Thyroid gland (tissue), 4 donors: ENCODE measurements at places on chromosomes 1 and 21. TPM values are rescaled to one million over a fixed set of nuclear protein-coding genes. Genes with fewer than 3 reads are reported as not detected.

DNA sequence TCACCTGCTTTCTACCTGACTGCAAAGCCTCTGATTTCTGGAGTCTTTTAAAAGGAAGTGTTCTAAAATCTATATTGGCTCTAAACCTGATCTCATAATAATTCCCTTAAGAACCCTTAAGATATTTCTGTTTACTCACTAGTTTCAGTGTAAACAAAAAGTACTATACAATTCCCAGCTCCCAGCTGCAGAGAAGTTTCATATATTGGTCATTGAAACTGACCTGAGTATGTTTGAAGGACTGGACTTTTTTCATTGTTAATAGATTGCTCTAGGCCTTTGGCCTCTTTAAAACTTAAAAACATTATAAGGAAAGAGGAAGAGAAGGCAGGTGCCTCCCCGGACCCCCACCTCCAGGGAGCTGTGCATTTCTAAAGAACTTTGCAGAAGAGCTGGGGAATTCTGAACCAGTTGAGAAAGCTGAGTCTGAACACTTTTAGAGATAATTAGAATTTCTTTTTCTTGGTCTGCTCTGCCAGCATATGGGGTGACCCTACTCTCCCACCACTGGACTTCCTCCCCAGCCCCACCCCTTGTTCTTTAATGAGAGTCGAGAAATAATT, 23.7 kb downstream of the CLIC6 start:
- no peak for DNase-seq

- DNase-seq = no peak
Measured at GRCh38 chr1:85027242-85027983, 20.9 kb downstream of the MCOLN3 start.

TRAF3IP3 gene
- total RNA-seq = 0.93 TPM

DNA sequence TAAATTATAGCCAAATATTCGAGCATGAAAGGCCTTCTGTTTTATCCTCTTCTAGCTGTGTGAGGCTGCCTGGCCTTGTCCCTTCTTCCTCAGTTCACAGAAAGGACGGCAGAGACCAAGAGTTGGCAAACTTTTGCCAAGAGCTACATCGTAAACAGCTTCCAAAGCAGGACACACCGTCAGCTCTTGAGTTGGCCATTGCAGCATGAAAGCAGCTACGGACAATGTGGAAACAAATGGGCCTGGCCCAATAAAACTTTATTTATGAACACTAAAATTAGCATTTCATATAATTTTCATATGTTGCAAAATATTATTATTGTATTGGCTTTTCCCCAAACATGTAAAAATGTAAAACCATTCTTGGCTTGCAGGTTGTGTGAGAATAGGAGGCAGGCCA, 10.7 kb downstream of the C21orf58 start:
- DNase-seq = no peak

DNA sequence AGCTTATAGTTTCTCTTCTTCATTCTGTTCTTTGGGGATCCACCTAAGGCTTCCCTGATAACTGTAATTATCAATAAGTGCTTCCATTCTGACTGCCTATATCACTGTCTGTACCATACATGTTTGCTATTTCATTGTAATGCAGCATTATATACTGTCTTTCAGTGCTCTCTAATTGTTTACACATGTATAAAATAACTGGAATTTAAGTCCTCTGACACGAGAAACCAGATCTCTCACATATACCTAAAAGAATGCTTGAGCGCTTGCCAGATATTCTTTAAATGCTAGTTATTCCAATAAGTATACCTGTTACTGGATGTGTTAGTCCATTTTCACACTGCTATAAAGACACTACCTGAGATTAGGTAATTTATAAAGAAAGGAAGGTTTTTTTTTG, 34.7 kb downstream of the CELF3 start:
- DNase-seq = no peak

DNA sequence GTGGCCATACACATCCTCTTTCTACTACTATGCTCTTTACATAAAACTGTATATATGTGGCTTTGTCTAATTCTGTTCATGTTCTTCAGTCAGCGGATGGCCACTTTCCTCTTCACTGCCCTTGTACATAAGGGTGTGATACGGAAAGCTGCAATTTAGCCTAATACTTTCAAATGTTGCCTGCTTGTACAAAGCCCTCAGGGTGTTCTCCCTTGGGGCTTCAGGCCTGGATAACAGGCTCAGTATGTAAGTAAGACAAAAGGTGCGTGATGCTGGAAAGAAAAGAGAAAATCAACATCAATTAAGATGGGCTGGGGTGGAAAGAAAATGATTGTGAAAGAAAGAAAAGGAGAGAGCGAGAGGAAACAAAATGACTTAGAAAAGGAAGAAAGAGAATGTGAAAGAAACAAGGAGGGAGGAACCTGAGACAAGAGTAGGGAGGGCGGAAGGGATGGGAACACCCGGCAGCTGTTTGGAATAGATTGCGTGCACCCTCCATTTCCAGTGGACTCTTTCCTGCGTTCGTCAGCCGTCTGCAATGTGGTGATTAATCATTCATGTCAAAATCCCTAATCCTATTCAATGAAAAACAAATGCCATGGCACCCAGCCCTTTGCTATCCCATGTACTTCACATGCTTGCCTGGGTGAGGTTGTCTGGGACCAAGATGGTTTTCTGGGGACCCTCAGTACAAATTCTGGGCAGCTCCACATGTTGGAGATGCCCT, 553.6 kb downstream of the NUF2 start:
- DNase-seq = no peak

F13B gene
- total RNA-seq = not detected

DNA sequence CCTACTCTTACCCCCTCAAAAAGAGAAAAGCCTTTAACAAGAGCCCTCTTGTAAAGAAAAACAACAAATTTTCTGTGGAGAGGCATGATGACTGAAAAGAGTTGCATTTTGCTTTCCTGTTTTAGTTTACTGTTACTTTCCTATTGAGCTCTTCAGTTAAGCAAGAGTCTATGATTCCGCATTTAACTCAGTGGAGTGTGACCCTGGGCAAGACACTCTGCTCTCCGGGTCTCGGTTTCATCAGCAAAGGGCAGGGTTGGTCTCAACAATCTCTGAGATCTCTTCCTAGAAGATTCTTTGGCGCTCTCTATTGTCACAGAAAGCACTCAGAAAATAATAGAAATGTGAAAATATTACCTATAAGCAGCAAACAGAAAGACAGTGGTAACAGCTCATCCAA, 175.7 kb downstream of the TGFBR3 start:
- peak; percentile 23 for DNase-seq

DNA sequence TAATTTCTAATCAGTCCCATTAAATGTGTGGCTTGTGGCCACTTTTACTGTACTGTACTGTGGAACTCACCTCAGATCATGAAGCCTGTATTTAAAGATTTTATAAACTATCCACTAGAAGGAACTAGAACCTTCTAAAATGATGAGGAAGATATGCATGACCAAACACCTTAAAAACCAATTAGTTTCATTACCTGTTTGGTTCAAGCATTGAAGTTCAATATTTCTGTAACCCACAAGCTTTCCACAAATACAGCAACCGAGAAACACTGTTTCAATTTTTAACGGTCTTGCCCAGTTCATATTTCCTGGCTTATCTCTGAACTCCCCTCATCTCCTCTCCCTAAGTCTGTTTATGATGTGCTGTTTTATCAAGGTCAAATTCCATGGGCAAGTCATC, 264.3 kb upstream of the PLD5 start:
- DNase-seq = no peak

GRCh38 chr21:29332461-29333362, 34.0 kb downstream of the BACH1 start:
- peak; percentile 76 for DNase-seq

GRCh38 chr1:224092111-224092510, 21.8 kb upstream of the FBXO28 start:
- DNase-seq = no peak

DNA sequence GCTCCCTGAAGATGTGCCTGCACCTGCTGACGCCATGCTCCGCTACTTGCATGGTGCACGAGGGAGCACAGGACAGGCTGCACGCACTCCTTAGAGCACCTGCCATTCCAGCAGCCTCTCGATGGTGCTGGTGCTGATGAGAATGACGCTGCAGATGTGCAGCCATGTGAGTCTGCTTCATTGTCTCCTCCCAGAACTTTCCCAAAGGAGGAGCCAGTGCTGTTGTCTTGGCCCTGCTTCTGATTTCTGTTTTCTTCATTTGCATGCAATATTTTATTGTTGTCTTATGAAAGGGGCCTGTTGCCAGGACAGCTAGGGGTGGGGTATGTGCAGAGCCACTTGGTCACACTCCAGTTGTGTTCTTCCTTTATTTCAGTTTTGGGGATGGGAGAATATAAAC, 70.1 kb downstream of the PCBP3 start:
- DNase-seq = no peak

DNA sequence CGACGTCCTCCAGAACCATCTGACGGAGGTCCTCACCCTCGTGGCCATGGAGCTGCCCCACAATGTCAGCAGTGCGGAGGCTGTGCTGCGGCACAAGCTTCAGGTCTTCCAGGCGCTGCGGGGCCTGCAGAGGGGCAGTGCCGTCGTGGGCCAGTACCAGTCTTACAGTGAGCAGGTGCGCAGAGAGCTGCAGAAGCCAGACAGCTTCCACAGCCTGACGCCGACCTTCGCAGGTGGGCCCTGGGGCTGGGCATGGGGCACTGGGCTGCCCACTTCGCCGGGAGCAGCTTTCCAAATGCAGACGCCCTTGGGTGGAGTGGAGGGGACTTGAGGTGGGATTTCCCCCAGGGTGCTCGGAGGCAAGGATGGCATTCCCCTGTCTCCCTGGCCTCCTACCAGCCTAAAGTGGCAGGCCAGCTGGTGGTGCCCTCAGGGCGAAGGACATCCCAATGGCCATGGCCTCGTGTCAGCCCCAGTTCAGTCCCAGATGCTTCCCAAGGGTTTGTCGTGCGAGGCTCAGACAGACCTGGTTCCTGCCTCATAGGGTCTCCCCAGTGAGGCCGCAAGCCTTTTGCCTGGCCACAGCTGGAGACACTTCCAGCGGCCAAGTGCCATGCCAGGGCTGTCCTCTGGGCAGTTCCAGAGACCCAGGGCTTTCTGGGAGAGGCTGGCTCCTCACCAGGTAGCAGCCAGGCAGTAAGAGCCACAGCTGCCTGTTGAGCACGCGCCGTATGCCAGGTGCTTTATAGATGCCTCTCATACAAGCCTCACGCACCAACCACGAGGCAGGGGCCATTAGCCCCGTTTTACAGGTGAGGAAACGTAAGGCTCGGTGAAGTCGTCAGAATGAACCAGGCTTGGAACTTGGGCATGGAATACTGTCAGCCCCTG, 27.8 kb downstream of the H6PD start:
- no peak for DNase-seq

MYCL gene
- 3.9 TPM for total RNA-seq

DNA sequence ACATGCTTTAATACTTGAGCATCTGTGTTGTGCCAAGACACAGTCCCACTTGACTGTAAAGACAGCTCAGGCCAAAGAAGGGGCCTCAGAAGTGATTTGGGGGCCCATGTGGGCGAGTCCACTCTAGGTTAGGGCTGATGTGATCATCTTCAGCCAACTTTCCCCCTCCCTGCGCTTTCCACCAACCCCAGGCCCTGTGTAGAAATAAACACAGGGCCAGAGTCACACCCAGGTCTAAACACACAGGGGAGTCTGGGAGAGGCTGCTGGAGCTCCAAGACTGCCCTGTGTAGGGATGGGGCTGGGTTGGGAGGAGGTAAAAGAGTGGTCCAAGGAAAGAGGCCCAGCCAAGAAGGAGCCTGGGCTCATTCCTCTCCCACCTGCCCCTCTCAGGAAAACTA, 2.5 kb upstream of the WNT2B start:
- no peak for DNase-seq

- DNase-seq = no peak
Measured at GRCh38 chr1:19844731-19845495, 29.8 kb upstream of the RNF186 start.

HMCN1 gene
- 6.5 TPM for total RNA-seq

GRCh38 chr1:1631782-1632420, at the start of gene MMP23B:
MMP23B (plus strand) TSS chr1:1632173; CDS start chr1:1632219, 46 bp downstream.
- no peak for DNase-seq

DNA sequence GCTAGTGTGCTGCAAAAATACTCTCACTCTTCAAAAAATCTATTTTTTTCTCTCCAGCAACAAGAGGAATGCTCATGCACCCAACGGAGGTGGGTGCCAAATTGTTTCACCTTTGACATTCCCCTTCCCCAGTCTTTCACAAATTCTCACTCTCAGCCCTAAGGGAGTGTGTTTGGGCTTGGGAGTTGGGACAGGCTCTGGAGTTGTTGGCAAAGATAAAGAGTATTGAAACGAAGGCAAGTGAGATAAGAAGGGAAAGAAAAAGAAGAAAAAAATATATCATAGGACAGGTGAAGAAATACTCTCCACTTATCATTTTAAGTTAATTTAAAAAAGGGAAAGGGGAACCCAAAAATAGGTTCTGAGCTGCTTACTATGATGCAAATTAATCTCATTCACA, 82.6 kb downstream of the UCHL5 start:
- DNase-seq = no peak

DNA sequence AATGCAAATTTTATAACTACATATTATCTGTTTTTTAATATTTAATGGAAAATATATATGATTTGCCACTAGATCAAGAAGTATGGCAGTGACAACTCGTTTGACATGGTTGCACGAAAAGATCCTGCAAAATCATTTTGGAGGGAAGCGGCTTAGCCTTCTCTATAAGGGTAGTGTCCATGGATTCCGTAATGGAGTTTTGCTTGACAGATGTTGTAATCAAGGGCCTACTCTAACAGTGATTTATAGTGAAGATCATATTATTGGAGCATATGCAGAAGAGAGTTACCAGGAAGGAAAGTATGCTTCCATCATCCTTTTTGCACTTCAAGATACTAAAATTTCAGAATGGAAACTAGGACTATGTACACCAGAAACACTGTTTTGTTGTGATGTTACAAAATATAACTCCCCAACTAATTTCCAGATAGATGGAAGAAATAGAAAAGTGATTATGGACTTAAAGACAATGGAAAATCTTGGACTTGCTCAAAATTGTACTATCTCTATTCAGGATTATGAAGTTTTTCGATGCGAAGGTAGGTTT, 556 bp downstream of the IFI44 start:
- no peak for DNase-seq

DNA sequence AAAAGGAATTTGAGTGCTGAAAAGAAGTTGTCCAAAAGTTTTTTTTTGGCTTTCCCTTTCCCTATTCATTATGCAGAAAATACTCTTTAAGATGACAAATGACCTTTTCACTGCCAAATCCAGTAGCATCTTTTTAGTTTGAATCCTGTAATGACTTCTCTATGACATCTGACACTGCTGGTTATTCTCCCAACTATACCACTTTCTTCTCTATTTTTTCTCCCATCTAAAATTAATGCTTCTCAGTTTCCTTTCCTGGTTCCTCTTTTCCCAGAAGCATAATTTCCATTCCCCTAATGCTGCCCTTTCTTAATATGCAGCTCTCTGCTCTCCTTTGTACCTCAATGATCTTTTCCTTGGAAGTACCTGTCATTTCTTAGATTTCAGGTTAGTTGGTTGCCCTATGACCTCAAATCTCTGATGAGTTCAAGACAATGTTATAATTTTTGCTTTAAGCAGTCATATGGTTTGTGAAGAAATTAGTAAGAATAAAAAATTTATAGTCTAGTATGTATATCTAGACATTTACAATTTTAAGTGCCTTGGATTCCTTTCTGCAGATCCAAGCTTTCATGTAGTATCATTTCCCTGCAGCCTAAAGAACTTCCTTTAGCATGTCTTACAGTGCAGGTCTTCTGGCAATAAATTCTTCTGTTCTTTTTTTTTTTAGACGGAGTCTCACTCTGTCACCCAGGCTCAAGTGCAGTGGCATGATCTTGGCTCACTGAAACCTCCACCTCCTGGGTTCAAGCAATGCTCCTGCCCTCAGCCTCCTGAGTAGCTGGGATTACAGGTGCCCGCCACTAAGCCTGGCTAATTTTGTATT, 150.8 kb downstream of the CDC42BPA start:
- DNase-seq = no peak

PROX1 gene
- 51.3 TPM for total RNA-seq

CFHR4 gene
- not detected for total RNA-seq
